CD4-positive, alpha-beta T cell treated with Interleukin-4 for 1 hour (primary cell): ENCODE measurements at places on chromosomes 7 and 10.
A peak's percentile ranks its signal among the peaks of the same experiment; 100 is the strongest.

DNA sequence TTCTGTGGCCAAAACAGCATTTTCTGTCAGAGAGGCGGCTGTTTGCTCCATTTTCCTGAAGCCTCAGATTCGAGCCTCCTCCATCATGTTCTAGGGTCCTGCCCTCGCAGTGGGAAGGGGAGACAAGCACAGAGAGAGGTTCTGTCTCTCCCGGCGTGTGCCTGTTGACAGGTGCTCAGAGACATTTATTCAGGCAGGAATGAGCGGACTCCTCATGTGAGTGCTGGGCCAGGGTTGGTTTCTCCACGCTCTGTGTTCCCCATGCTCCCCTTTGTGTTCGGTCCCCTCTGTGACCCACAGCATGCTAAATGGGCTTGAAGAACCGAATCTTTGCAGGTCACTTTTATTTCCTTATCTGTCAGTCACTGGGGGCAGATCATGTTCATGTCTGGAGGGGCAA lies 374.6 kb downstream of the GLRX3 start:
- DNase-seq, result no peak

DNA sequence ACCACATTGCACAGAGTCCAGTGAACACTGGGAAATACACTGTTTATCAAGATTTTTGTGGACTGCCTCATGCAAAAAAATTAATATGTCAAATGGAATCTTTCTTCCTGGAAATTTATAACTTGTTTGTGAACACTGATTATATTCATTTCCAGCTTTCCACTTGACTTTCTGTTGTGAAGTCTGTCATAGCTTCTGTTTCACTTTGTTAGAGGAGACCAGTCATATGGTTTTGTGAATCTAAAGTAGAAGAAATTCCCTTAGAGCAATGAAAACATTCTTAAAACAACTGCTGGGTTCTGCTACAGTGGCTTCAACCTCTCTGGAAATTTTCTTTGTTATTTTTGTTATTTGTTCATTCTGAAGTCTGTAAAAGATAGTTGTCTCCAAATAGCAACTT lies 349.5 kb upstream of the NFE2L3 start:
- DNase-seq, result no peak

GRCh38 chr7:133678137-133678814 lies 425.4 kb downstream of the EXOC4 start:
- DNase-seq, result no peak

DNA sequence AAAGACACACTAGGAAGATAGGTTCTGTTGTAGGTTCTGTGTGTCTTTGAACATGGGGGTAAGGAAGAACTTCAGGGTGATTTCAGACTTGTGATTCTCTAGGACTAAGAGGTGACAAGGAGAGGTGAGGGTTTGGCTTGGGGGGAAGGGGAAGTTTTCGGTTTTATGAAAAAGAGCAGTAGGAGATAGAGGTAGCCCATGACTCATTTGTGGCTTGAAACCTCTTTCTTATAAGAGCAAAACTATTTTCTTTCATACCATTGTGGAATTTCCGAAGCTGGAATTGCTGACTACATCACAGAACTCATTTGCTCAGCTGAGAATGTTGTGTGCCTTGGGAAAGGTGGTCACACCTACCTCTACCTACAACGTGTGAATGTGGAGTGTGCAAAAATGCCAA lies 39.6 kb upstream of the IKZF1 start:
- peak; percentile 61 for DNase-seq

GRCh38 chr7:100115026-100115425 lies 4.1 kb downstream of the TAF6 start:
- no peak for DNase-seq
